ENCODE measurements at places on chromosomes 12 and 14. TPM values are rescaled to one million over a fixed set of nuclear protein-coding genes. Genes with fewer than 3 reads are reported as not detected.
A peak's percentile ranks its signal among the peaks of the same experiment; 100 is the strongest.

SPIC gene
- not detected for total RNA-seq

- no peak for DNase-seq
Measured at GRCh38 chr14:83712418-83713129, 1817.4 kb upstream of the FLRT2 start.

- no peak for DNase-seq
Measured at GRCh38 chr12:124646385-124647230, 79.2 kb upstream of the NCOR2 start.

- no peak for DNase-seq
Measured at GRCh38 chr12:84648425-84648824, 264.2 kb downstream of the SLC6A15 start.

KRT2 gene
- total RNA-seq, result not detected

DNA sequence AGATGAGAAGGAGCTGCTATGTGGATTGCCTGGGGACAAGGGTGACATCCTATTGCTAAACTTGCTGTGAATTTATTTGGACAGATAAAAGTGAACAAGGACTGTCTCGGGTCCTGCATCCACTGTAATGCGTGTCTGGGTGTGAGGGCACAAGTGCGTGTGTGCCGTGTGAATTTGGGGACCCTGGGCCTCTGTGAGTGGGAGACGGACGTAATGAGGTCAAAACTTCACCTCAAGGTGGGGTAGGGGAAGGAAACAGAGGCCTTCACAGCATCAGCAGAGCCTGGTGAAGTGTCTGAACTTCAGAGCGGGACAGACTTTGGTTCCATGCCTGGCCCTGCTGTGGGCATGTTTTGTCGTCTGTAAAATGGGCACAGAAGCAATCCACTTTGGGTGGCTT is 14.8 kb downstream of the ASB2 start:
- DNase-seq, result no peak

DNA sequence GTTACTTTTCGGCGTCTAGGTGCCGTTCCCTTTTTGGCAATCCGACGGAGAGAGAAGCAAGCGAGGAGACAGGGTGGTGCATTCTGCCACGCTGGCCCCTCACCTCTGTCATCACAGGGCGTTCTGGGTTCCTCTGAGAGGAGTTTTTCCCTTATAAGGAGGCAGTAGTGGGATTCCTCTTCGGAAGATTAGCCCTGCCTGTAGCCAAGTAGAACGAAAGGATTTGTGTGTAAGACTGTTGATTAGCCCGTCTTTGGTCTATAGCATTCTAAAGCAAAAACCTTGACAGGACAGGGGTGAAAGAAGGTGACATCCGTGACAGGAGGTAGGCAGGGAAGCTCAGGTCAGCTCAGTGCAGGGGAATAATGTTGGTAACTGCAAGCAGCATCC is 9.1 kb upstream of the NEMF start:
- peak; percentile 80 for DNase-seq

DNA sequence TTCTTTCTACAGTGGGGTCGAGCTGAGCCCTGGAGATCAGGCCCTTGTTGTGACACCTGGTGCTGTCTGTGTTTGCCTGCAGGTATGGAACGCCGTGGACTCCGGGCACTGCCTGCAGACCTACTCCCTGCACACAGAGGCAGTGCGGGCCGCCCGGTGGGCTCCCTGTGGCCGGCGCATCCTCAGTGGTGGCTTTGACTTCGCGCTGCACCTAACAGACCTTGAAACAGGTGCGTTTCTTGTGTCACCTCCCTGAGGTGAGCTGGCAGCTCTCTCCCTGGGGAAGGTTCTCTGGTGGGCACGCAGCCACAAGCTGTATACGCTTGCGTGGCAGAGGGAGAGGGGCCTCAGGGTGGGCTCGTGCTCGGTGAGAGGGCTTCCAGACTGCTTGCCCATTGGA is 119.3 kb downstream of the BEGAIN start:
- DNase-seq, result no peak

DNA sequence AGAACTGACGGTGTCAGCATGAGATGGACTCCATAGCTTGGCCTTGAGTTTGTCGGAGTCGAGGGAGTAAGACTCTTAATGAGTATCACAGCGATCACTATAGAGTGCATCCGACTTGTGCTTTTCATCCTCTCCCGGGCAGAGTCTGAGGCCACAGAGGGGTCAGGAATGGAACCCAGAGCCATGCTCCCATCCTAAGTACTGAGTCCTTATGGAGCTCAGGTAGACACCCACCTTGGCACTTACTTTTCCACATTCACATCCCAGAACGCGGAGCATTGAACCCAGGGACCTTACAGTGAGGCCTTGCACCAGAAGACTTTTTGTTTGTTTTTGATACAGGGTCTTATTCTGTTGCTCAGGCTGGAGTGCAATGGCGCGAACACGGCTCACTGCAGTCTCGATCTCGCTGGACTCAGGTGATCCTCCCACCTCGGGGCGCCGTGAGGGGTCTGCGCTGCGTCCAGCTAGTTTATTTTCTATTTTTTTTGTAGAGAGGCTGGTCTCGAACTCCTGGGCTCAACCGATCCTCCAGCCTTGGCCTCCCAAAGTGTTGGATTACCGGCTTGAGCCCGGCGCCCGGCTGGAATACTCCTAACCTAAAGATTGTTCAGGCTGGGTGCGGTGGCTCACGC is 719 bp upstream of the SRSF9 start:
- DNase-seq, result no peak

GRCh38 chr14:53193193-53193592 is 40.1 kb upstream of the DDHD1 start:
- DNase-seq, result no peak

- no peak for DNase-seq
Measured at GRCh38 chr12:52221070-52221781, 11.8 kb upstream of the KRT7 start.

ZNF84 gene
- 20.5 TPM for total RNA-seq

GRCh38 chr12:27583057-27583797 is 59.2 kb downstream of the PPFIBP1 start:
- DNase-seq, result peak; percentile 62

DNA sequence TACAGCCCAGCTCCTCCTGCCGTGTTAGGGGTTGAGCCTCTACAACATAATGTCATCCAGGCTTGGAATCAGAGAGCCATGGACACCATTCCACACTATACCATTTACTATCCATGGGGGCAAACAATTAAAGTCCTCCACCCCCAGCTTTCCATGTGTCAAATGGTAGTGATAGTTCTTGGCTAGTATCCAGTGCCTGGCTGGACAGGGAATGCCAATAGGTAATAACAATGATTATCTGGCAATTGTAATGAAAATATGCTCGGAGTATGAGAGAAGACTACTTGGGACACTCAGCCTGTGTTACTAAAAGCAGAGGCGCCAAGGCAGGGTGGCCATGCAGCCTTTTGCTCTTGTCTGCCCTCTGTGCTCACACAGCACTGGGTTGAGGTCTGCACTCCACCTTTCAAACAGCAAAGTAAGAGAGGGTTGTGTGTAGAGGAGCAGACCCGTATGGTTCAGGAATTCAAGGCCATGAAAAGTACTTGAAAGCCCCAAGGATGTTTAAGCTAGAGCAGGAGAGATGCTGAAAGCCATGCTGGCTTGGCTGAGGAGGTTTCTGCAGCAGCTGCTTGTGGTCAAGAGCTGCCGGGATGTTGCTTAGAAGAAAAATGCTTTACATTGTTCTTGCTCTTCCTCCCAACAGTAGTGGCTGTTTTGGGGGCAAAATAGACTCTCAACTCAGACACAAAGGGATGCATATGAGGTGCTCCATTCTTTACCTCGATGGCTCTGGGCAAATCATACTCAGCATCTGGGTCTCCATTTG is 10.6 kb downstream of the SERPINA3 start:
- no peak for DNase-seq

- DNase-seq, result peak; percentile 18
Measured at GRCh38 chr12:53103860-53104305, 597 bp downstream of the SOAT2 start.

DNA sequence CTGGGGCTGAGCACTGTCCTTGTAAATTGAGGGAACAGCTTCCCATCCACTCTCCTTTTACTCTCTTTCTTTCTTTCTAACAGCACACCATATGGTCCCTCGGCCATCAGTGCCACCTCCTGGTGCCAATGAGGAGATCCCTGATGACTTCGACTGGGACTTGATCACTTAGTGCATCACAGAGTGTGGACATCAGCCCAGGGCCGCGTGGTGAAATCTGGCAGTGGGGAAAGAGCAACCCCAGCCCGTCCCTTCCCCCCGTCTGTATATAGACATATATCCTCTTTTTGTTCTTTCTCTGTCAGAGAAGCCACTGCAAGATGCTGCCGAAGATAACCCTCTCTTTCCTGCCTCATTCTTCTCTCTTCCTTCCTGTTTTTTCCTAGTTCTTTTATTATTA is 13.5 kb downstream of the C3AR1 start:
- DNase-seq, result no peak

- DNase-seq, result no peak
Measured at GRCh38 chr14:66109426-66109825, 376.7 kb upstream of the CCDC196 start.

- DNase-seq, result peak; percentile 92
Measured at GRCh38 chr14:24367514-24368211, at the start of gene NFATC4. Gene NFATC4, plus strand, starts transcription at chr14:24368184. Its CDS starts 157 bp downstream, at chr14:24368341.

- DNase-seq, result peak; percentile 32
Measured at GRCh38 chr14:92610849-92611271, 97.3 kb downstream of the RIN3 start.
